ENCODE measurements at places on chromosomes 5 and 9.

GRCh38 chr9:112047538-112048066 is 127.5 kb downstream of the SUSD1 start:
- no peak for DNase-seq

DNA sequence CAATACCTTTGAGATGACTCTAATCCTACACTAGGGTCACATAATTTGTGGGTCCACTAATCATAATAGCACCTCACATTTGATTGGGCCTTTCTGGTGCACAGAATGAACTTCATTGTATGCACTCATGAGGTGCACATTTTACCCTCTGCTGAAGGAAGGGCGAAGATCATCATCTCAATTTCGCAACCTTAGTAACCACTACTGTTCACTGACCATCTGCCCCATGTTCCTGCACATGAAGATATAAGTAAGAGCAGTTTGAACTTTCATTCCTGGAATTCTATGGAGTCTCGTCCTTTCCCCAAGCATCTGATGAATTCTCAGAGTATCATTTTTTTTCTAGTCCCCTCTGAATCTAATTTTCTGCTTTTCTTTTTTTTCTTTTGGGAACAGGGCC is 21.2 kb downstream of the GAS1 start:
- DNase-seq: no peak

- no peak for DNase-seq
These were observed 199.0 kb downstream of the DTWD2 start for GRCh38 chr5:118789366-118789765.

DNA sequence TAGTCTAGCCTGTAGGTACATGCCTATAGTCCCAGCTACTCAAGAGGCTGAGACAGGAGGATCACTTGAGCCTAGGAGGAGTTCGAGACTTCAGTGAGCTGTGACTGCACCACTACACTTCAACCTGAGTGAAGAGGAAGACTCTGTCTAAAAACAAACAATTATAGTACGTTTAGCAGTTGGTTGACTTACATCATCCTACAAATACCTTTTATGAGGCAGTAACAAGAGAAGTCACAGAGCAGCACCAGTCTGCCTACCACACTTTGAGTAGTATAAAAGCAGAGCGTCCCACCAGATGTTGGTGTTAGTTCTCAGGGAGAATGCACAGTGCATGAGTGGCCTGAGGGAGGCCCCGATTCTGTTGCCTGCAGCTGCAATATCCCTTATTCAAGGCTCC is 16.1 kb downstream of the ZFR start:
- no peak for DNase-seq

GRCh38 chr5:175822225-175822624 is 49.2 kb upstream of the CPLX2 start:
- no peak for DNase-seq

DNA sequence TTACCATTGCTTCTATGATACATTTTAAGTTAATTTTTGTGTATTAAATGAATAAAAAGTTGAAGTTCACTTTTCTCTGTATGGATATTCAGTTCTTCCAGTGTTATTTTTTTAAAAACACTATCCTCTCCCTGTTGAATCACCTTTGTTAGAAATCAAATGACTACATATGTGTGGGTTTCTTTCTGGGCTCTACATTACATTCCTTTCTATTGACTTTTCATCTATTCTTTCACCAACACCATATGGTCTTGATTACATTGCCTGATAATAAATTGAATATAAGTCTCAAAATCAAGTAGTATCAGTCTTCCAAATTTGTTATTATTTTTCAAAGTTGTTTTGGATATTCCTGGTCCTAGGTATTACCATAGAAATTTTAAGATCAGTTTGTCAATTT is 7.3 kb upstream of the RASEF start:
- DNase-seq: no peak

DNA sequence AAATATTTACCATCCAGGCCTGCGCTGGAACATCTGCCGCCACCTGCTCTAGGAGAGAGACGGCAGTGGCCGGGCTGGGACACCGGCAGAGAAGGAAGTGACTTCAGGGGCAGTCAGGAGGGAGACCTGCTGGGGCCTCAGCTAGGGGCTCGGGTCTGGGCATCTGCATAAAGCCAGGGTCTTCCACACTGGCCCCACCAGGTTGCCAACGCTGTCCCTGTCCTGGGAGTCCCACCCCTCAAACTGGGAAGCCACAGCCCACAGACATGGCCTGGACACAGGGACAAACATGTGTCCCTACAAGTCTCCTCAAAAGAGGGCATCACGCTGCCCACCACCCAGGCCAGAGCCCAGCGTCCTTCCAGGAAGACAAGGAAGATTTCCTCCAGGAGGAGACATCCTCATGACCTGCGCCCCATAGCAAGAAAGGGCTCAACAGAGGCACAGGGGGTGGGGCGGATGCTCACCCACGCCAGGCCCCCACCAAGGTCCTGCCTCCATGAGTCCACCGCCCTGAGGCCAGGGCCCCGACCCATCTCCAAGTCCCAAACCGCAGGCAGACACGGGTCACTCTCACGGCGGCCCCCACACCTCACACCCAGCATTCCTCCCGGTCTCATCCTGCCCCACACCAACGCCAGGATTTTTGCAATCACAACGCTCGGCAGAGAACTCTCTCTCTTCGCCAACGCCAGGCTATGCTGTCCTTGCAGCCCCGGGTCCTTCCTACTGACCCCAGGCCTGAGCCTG is 9.0 kb downstream of the VAV2 start:
- no peak for DNase-seq

DNA sequence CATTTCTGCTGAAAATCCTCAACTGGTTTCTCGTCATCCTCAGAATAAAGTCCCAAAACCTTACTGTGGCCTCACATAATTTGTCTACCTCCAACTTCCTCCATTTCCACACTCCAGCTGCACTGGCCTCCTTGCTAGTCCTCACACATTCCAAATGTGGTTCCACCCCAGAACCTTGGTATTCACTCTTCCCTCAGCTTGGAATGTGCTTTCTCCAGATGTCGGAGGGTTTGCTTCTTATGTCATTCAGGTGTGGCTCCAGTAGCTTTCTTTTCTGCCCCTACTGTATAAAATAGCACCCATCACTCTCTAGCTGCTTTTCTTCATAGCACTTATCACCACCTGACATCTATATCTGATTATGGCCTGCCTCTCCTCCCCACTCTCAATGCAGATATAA is 102.5 kb upstream of the IFNK start:
- DNase-seq: no peak

DNA sequence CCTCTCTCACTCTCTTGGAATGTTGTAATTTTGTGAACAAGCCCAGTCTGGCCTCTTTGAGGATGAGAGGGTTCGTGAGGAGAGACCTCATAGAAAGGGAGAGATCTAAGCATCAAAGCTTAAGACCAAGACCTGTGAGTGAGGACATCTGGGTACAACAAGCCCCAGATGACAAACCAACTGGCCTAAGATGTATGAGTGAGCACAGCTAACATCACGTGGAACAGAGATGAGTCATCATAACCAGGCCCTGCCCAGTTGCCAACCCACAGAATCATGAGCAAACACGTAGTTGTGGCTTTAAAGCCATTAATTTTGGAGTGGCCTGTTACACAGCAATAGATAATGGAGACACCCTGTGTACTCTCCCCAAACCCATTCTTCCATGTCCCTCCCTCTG is 439.1 kb upstream of the KIF2A start:
- DNase-seq: no peak

DNA sequence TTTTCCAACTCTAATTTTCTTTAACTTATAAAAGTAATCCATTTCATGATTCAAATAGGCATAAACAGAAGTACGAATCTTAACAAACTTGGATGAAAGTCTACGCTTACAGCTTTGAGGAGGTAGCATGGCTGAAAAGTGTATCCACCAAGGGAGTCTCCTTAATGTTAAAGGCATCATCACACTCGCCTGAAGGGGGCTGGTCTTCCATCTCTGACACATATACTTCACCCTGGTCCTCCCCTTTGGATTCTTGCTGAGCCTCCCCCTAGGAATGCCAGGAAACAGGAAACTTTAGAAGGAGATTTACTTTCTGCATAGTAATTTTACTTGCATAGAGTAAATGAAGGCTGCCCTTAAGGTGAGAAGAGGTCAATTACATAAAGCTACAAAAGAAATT is 10.3 kb upstream of the NME5 start:
- DNase-seq: no peak

- no peak for DNase-seq
These were observed 43.4 kb upstream of the IL17B start for GRCh38 chr5:149422366-149423048.

- DNase-seq: peak; percentile 19
These were observed 31.7 kb upstream of the ZBTB43 start for GRCh38 chr9:126773004-126773607.

GRCh38 chr9:137218754-137219271 is 3.2 kb downstream of the RNF208 start:
- DNase-seq: no peak

- DNase-seq: no peak
These were observed 41.4 kb upstream of the PJA2 start for GRCh38 chr5:109451146-109451545.

DNA sequence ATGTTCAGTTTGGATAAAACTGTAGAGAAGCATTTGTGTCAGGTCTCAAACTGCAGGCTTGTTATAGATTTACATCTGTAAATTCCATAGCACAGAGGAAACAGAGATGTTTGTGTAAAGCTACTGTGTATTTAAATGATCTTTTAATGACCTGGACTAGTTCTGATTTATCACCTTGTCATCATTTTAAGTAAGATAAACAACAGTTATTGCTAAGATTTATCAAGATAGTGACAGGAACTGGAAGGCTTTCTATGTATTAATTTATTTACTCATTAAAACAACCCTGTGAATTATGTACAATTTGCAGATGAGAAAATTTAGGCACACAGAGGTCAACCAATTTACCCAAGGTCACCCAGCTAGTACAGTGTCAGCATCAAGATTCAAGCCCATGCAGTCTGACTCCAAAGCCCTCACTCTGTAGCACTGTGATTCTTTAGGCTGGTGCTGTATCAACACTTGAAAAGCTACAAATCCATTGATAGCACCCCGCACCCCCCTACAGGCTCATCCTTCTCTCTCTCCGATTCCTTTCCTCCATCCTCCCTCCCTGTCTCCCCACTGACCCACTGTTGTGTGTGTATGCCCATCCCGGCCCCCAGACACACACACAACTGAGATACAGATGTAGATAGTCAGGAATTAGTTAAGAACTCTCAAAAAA is 184.5 kb downstream of the FBN2 start:
- DNase-seq: no peak

- no peak for DNase-seq
These were observed 276.9 kb downstream of the MSX2 start for GRCh38 chr5:175001311-175001710.

DNA sequence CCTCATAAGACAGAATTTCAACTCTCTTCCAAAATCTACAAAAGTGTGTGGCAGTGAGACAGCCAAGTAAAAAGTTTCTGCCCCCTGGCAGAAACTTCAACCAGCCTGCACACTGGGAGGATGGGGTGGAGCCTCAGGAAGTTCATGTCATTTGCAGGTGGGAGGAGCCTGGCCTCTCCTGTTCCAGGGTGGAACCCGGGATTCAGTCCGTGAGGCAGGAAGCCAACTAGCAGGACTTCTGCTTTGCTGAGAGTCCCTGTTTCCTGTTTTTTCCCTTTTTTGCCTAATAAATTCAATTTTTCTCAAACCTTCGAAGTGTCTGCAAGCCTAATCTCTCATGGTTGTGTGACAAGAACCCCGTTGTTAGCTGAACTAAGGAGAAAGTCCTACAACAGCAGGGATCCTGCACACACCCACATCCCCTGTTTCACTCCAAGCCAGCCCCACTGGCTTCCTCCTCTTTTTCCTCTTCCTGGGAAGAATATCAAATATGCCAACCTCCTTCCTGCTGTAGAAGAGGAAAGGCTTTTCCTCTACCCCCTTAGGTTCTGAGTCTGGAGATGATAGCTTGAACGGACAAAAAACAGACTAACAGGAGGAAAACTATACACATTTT is 69.3 kb downstream of the ALDH7A1 start:
- DNase-seq: no peak

DNA sequence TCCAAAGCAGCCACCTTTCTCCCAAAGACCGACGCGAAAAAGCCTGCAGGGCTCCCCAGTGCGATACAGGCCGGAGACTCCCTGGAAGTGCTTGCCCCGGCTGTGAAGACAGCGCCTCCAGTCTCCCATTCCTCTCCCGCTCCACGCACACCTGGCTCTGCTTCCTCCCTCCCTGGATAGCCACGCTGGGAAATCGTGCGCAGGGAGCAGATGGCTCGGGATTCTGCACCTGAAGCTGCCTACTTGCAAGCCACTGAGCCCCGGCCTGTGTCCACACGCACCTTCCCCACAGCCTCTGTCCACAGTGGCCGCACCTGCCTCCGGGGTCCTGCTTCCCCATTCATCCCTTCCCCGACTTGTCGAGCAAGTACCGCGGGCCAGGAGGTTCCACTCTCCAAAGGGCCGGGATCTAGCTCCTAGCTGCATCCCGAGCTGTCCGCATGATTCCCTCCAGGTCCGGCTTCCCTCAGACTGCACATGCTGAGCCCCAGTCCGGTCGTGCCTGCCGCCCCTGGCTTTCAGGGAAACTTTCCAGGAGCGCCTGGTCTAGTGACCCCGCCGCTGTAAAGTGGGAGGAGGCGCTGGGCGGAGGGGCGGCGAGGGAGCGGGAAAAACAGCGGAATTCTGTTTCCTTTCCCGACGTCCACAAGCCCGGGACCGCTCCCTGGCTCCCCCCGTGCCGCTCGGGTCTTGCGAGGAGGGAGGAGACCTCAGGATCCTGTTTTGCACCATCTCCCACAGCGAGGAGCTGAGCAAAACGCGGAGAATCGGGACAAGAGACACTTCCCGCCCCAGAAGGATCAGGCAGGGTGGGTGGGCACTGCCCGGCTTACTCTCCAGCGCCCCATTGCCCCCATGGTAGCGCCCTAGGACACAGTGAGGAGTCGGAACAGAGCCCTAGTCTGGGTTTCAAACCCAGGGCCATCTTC is 2.0 kb downstream of the SEMA6A start:
- no peak for DNase-seq

- DNase-seq: no peak
These were observed 31.9 kb upstream of the LCP2 start for GRCh38 chr5:170329524-170329923.

DNA sequence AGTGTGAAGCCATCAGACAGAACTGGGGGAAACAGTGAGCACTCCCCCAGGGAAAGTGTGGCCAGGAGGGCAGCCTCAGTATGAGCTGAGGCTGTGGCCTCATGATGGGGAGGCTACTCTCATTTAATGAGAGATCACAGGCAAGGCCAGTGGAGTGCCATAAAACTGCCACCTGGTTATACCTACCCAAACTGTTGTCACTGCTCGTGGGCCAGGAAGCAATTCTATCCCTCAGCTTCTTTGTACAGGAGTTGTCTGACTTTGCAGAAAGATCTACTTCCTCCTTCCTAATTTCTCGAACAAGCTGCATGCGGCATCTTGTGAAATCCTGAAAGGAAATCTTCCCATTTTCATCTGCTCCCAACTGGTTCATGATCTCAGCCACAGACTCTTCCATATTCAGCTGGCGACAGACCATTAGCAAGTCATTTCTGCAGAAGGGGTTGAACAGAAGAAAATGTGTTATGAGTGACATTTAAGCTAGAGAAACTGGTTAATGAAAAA is 50.0 kb downstream of the TSSK1B start:
- no peak for DNase-seq

GRCh38 chr9:125931211-125931610 is 184.0 kb downstream of the PBX3 start:
- DNase-seq: no peak

GRCh38 chr9:1726993-1727759 is 288.0 kb upstream of the SMARCA2 start:
- DNase-seq: peak; percentile 36

Measured in NAMALWA (cell line).